ENCODE measurements at places on chromosomes 4 and X.

- H3K4me3 ChIP-seq = no peak overlapping the region
- no peaks in the 10 kb centered on the region for H3K36me3 ChIP-seq
- H3K27ac ChIP-seq = no peak overlapping the region
These were observed 111.4 kb downstream of the CPZ start for GRCh38 chr4:8703857-8704495.

- no peaks in the 10 kb centered on the region for H3K36me3 ChIP-seq
- DNase-seq = no peak
- peak overlapping the region; percentile 38 for H3K4me3 ChIP-seq
- H3K4me1 ChIP-seq = peaks cover 9% of the 10 kb centered on the region
- H3K27me3 ChIP-seq = no peaks in the 10 kb centered on the region
- H3K27ac ChIP-seq = peak overlapping the region; percentile 27
These were observed 28.7 kb upstream of the STOX2 start for GRCh38 chr4:183876268-183876934.

DNA sequence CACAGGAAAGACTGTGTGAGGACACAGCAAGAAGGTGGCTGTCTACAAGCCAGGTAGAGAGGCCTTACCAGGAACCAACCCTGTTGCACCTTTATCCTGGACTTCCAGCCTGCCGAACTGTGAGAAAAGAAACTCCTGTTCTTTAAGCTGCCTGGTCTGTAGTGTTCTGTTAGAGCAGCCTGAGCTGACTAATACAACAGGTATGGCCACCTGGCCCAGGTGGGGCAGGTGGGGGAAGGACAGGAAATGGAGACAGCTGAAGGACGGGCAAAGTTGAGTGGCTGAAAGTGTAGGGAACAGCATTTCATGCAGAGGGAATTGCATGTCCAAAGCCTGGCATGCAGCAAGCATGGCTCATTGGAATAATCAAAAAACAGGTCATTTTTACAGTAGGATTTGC, 35.1 kb downstream of the CYTL1 start:
- H3K4me3 ChIP-seq = no peak overlapping the region
- DNase-seq = peak; percentile 49
- H3K4me1 ChIP-seq = peaks cover 19% of the 10 kb centered on the region
- no peak overlapping the region for H3K27ac ChIP-seq
- H3K27me3 ChIP-seq = no peaks in the 10 kb centered on the region
- H3K36me3 ChIP-seq = no peaks in the 10 kb centered on the region

DNA sequence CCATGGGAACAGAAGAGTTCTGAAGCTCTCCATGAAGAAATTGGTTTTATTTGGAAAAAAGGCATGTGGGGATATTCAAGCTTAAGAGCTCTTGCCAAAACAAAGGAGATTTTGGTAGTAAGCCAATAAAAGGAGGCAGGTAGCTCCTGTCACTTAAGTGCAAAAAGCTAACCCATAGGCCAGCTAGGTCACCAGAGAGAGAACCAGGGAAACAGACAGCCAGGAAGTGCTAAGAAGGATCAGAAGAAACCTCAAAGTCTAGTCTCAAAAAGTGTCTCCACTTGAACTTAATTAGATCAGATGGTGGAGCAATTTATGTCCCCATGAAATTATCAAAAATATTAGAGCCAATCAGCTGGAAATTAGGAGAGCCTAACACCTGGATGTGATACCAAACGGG, 49.2 kb downstream of the CD40LG start:
- no peaks in the 10 kb centered on the region for H3K36me3 ChIP-seq
- H3K27ac ChIP-seq = no peak overlapping the region
- no peaks in the 10 kb centered on the region for H3K4me1 ChIP-seq
- H3K27me3 ChIP-seq = no peaks in the 10 kb centered on the region

- H3K4me1 ChIP-seq = peaks cover 4% of the 10 kb centered on the region
- no peak overlapping the region for H3K27ac ChIP-seq
These were observed 6.4 kb upstream of the ANTXR2 start for GRCh38 chr4:80079255-80079923.

- H3K27me3 ChIP-seq = no peaks in the 10 kb centered on the region
- no peak for DNase-seq
- H3K4me3 ChIP-seq = no peak overlapping the region
- no peak overlapping the region for H3K27ac ChIP-seq
- no peaks in the 10 kb centered on the region for H3K4me1 ChIP-seq
These were observed 6.9 kb upstream of the ARMCX4 start for GRCh38 chrX:101478366-101478765.

- no peaks in the 10 kb centered on the region for H3K4me1 ChIP-seq
- H3K27me3 ChIP-seq = no peaks in the 10 kb centered on the region
- no peaks in the 10 kb centered on the region for H3K36me3 ChIP-seq
- H3K4me3 ChIP-seq = peak overlapping the region; percentile 45
- no peak for DNase-seq
These were observed 771 bp downstream of the NAP1L2 start for GRCh38 chrX:73213734-73214425.

DNA sequence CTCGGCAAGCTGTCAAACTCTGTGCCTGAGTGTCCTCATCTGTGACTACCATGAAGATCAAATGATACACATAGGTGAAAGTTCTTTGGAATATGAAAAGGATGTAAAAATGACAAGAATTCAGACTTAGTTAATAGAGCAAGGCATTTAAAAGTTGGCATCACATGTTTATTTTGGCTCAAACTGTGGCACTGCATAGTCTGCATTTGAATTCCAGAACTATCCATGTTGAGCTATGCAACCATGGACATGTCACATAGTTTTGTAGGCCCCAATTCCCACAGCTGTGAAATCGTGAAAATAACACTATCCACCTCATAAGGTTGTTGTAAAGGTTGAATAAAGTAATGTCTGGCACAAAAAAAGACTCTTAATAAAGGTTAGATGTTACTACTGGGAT, 33.9 kb downstream of the AFF2 start:
- no peak overlapping the region for H3K27ac ChIP-seq
- no peaks in the 10 kb centered on the region for H3K27me3 ChIP-seq
- DNase-seq = no peak

DNA sequence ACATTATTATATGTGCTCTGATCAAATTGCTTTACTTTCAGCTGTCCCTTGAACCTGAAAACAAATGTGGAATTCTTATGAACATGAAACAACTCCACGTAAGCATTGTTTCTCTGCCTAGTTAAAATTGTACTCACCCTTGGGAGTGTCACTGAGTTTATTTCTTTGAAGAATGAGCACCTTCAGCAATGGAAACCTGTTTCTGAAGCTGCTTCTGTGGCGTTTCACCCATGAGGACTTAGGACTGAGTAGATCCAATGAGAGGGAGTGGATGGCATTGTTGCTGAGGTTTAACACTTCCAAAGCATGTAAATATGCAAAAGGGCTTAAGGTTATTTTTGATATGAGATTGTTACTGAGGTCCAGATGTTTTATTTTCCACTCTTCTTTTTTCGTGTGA, 3.2 kb downstream of the LRRC66 start:
- H3K36me3 ChIP-seq = no peaks in the 10 kb centered on the region
- no peaks in the 10 kb centered on the region for H3K4me1 ChIP-seq
- H3K27ac ChIP-seq = no peak overlapping the region
- no peak for DNase-seq

- H3K4me1 ChIP-seq = no peaks in the 10 kb centered on the region
- no peaks in the 10 kb centered on the region for H3K36me3 ChIP-seq
- no peak overlapping the region for H3K4me3 ChIP-seq
- DNase-seq = no peak
- no peaks in the 10 kb centered on the region for H3K27me3 ChIP-seq
These were observed 69.0 kb downstream of the ATOH1 start for GRCh38 chr4:93897559-93897958.

Measured in vagina (tissue), 2 donors.